ENCODE measurements at places on chromosomes 7 and 10.

DNA sequence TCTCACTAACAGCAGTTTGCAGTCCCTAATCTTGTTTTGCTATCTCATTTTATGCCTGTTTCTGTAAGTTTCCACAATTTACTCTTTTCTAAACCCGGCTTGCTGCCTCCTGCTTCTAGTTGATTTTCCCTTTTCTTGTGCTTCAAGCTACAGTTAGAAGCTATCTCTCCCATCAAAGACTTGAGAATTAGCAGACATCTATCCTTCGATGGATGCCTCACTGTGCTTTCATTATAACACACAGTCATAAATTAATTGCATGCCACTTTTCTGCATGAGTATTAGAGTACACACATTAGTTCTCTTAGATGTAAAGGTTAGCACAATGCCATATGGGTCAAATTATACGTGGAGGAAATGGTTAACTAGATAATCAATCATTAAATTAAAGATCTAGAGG lies 48.7 kb downstream of the SEMA3A start:
- DNase-seq = no peak

GRCh38 chr7:2197436-2198155 lies 35.1 kb downstream of the MAD1L1 start:
- DNase-seq = no peak

DNA sequence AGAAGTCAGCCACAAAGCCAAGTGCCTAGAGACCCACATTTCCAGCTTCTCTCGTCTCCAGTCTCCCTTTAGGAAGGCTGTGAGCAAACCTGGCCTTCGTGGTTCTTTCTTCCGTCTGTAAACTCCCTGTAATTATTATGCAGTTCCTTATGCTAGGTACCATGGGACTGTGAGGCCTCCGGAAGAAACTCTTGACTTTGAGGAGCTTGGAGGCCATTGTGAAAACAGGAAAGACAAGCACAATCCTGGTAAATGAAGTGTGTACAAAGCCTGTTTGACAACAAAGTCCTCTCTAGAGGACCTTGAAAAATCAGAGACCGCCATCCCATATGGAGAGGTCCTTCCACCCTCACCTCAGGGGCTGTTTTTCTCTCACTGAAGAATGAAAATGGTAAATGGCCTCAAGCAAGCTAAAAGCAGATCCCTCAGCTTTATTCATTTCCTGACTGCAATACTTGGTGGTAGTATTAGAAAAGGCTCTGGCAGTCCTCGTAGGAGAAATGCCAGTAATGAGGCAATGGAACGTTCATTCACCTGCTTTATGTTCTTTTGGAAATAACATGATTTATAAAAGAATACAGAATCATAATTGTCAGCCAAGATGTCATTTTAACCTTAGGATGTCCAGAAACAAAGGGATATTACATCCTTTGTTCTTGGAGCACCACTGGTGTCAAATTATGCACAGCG lies 926.4 kb downstream of the LRMDA start:
- DNase-seq = no peak

DNA sequence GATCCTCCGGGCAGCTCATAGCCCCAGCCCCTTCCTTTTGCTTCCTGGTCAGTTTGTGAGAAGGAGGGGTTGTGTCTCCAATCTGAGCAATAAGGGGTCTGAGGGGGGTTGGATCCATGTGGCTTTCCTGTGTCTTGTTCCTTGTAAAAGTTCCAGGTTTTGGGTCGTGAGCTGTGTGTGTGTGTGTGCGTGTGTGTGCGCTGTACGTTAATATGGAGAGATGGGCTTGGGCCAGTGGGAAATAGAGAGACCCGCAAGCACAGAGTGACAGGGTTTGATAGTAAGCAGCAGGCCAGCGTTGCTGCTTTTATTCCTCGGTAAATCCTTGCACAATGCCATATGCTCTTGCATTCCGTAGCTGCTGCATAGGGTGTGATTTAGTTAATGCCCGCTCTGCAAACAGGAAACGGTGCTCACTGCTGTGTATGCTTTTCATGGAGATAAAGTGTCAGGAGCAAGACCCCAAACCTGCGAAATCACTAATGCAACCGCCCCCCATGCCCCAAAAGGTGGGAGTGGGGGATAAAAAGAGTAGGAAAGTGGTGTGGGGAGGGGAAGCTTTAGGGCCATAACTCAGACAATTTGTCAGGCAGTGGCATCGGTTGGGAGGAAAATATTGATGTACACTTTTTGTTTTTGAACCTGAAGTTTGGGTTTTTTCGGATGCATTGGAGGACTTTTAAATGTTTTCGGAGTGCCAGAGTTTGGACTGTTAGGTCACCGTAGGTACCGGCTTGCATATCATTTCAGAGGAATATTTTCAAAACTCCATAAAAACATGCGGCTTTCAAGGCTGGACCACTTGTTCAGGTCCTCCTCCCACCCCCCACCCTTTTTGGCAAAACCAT lies 108.7 kb downstream of the TCF7L2 start:
- DNase-seq = no peak

- no peak for DNase-seq
These were observed 227.6 kb downstream of the HPSE2 start for GRCh38 chr10:99008054-99008453.

- DNase-seq = no peak
These were observed 36.5 kb downstream of the MALSU1 start for GRCh38 chr7:23335621-23336020.

DNA sequence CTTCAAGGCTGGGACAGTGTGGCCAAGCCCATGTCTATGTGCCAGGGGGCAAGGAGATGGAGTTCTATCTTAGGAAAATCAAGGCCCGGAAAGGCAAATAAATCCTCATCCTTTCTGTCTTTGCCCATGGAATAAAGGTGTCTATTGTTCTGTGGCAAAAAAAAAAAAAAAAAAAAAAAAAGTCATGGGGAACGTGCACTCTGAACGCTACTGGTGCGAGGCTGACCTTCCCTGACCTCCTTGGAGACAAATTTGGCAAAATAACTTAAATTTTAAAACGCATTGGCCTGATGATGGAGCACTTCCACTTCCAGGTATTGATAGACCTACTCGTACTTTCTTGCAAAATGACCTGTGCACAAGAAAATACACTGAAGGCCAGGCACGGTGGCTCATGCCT lies 12.2 kb upstream of the BAG3 start:
- DNase-seq = no peak

GRCh38 chr10:109205929-109206585 lies 717.3 kb downstream of the XPNPEP1 start:
- no peak for DNase-seq

DNA sequence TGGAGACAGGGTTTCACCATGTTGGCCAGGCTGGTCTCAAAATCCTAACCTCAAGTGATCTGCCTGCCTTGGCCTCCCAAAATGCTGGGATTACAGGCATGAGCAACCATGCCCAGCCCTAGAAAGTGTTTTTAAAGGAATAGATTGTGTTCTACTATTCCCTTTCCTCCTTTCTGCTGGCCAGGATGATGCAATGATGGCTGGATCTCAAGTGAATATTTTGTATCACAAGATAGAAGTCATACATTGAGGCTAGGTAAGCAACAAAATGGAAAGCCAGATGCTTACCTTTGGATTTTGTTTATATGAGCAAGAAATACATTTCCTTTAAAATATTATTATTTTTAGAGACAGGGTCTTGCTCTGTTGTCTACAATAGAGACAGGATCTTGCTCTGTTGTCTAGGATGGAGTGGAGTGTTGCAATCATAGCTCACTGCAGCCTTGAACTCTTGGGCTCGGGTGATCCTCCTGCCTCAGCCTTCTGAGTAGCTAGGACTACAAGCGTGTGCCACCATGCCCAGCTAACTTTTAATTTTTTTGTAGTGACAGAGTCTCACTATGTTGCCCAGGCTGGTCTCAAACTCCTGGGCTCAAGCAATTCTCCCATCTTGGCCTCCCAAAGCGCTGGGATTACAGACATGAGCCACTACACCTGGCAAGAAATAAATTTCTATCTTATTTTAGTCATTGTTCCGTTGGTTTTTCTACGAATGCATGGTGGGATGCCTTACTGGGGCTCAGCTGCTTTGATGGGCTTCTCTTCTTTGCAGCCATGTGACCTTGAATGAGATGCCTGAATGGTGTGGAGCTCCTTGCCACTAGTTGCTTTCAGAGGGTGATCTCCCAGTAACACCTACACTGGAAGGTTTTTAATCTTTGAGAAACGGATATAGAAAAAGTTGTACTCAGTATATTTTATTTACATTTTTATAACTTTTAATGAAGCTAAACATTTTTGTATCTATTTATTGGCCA lies 5.8 kb upstream of the AEBP1 start:
- no peak for DNase-seq

- DNase-seq = no peak
These were observed 722.2 kb downstream of the PARD3 start for GRCh38 chr10:34092891-34093290.

- no peak for DNase-seq
These were observed 67.3 kb downstream of the GLCCI1 start for GRCh38 chr7:8035647-8036518.

DNA sequence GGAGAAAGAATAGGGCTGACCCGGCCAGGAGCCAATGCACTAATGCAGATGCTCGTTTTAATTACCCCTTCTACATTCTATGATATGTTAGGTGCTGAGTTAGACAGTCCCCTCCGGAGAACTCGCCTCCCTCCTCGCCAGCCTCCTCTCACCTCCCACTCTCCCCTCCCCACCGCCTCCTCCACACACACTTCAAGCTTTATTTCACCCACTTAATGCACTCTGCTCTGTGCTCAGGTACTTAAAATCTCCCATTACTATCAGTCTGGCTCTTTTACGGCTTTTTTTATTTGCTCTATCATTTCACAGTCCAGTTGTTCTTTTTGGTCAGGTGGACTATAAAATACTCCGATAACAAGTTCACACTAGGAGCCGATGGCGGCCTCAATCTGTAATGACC lies 231.6 kb downstream of the TEX36 start:
- DNase-seq = no peak

DNA sequence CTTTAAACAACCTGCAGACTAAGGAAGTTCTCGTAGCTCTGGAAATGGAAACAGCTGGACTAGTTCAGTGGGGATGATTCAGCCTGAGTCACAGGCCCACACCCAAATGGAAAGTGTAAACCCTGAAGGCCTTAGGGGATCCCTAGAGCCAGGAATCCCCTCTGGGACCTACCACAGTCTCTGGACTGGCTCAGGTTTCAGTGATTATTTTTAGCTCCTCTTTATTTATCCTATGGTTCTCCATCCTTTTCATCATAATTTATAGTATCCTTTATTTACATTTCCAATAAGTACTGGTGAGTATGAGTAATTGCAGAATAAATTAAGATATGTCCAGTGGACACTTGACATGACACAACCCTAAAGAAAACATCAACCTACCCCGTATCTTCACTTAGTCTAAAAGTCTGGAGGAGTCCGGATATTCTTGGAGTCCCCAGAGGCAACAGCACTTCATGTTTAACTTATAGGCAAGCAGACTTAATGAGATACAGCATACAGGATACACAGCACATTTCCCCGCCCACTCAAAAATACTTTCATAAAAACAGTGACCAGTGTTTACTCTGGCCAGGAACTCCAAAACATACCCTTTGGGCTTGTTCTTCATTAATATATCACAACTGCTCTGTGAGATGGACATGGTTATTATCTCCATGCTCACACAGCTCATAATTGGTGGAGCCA lies 28.4 kb upstream of the SEMA3E start:
- no peak for DNase-seq

DNA sequence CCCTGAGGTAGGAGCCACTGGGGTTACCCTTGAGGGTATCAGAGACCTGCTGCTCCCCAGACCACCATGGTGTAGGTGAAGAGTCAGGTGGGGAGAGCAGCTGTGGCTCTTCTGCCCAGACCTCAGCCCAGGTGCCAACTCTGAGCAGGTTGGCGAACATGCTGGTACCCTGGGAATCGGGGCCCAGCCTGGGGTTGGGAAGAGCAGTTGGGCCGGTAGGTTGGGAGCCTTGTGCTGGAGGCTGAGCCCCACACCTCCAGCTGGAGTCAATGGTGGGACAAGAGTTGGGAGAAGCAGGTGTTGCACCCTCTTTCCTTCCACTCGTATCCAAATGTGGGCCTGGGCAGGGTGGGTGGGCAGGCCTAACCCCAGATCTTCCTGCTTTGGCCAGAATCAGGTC lies 114.5 kb downstream of the CDH23 start:
- DNase-seq = no peak
